ENCODE measurements at places on chromosomes 3 and 15.

GRCh38 chr3:179929091-179929529 is 107.6 kb downstream of the PEX5L start:
- peak; percentile 46 for DNase-seq

DNA sequence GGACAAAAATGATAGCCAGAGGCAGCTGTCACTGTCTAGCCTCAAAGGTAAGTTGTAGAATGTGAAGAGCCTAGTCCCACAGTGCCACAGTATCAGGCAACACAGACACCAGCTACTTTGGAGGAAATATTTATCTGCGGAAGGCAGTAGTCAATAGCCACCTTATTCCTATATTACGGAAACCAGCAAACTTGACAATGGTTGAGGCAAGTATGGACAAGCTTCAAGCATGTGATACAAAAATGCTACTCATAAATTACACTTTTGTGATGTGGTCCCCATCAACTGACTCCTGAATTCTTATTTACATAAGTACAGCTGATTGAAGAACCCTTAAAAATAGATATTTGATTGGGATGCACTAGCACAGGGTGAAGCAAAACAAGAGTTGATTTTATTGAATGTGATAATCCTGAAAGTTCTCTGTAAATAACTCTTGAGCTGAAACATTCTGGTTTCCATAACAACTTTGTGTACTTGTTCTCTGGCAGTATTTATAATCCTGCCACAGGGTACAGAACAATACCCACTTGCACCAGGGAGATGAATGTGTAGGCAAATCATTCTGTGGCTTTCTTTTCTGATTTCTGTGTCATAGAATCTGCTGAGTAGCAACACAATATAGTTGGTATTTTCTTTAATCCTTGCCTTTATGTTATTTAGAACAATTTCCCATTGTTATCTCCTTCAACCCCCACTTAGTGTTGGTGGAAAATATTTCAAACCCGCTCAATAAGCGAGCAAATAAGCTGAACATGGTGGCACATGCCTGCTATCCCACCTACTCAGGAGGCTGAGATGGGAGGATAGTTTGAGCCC is at the start of gene ANKUB1:
Gene ANKUB1, minus strand, starts transcription at position 103 of the 819 bp plus-strand sequence. CDS start 188 bp downstream, outside the sequence.
- DNase-seq = no peak

GRCh38 chr15:69974321-69974720 is 123.4 kb downstream of the TLE3 start:
- DNase-seq = no peak

DNA sequence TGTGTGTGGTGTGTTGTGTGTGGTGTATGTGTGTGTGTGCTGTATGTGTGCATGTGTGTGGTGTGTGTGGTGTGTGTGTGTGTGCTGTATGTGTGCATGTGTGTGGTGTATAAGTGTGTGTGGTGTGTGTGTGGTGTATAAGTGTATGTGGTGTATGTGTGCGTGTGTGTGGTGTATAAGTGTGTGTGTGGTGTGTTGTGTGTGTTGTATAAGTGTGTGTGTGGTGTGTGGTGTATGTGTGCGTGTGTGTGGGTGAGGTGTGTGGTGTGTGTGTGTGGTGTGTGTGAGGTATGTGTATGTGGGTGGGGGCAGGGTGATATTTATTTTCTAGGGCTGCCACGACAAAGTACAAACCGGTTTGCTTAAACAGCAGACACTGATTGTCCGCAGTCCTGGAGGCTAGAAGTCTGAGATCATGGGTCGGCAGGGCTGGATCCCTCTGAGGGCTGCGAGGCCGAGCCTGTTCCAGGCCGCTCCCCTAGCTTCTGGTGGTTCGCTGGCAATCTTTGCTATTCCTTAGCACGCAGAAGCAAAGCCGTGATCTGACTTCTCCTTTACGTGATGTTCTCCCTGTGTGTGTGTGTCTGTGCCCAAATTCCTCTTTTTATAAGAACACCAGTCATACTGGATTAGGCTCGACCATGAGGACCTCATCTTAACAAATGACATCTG is 160.2 kb downstream of the XXYLT1 start:
- peak; percentile 63 for DNase-seq

DNA sequence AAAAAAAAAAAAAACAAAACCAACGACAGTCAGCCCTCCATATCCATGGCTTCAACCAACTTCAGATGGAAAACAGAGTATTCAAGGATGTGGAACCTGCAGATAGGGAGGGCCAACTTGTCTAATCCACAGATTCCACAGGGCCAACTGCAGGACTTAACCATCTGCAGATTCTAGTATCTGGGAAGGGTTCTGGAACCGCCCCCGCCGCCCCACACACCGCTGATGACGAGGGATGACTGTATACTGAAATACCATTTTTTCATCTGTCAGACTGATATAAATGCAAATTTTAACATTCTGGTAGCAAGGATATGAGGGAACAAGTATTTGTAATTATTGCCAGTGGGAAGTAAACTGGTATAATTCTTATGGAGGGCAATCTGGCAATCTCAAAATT is 29.5 kb downstream of the ADPGK start:
- DNase-seq = no peak

All from adrenal gland (tissue), 19 donors.